ENCODE measurements at places on chromosomes 7 and 10.
A peak's percentile ranks its signal among the peaks of the same experiment; 100 is the strongest.

- peak; percentile 21 for ATAC-seq
Observed at GRCh38 chr10:101354328-101355071, 535 bp downstream of the BTRC start.

DNA sequence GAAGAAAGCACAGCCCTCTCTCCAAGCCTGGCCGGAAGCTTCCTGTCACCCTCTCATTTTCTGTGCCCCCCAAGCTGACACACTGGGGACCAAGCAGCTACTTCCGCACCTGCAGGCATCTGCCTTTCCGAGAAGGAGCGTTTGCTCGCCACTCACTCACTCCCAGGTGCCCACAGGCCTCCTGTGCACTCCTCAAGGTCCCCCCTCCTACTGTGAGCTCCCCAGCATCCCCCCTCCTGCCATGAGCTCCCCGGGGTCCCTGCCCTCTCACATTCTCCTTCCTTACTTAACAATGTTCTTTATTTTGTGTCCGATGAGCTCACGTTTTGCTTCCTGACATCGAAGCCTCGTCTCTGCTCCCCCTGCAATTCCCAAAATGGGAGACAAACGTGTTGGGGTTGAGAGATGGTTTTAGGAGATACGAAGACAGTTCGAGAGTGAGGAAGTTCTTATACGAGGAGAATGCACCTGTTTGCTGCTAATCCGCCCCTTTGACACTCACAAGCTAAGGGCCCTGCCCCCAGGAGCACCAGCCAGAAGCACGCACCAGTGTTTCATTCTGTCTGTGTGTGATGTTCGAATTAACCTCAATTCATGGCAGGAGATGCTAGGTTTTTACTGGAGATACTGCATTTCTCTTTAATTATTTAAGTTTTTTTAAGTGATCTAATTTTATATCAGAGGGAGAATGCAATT, 70.2 kb downstream of the PDGFA start:
- ATAC-seq, result no peak

- ATAC-seq, result no peak
Observed at GRCh38 chr7:39265641-39266591, 288.2 kb downstream of the POU6F2 start.

- no peak for ATAC-seq
Observed at GRCh38 chr7:135837675-135838074, 89.1 kb upstream of the FAM180A start.

DNA sequence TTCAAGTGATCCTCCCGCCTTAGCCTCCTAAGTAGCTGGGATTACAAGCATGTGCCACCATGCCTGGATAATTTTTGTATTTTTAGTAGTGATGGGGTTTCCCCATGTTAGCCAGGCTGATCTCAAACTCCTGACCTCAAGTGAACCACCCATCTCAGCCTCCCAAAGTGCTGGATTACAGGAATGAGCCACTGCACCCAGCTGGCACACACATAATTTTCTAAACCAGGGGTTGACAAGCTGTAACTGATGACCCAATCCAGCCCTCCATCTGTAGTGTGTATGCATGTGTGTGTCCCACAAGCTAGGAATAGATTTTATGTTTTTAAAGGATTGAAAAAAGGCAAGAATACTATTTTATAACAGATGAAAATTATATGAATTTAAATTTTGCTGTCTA, 125.9 kb upstream of the INSYN2A start:
- no peak for ATAC-seq

DNA sequence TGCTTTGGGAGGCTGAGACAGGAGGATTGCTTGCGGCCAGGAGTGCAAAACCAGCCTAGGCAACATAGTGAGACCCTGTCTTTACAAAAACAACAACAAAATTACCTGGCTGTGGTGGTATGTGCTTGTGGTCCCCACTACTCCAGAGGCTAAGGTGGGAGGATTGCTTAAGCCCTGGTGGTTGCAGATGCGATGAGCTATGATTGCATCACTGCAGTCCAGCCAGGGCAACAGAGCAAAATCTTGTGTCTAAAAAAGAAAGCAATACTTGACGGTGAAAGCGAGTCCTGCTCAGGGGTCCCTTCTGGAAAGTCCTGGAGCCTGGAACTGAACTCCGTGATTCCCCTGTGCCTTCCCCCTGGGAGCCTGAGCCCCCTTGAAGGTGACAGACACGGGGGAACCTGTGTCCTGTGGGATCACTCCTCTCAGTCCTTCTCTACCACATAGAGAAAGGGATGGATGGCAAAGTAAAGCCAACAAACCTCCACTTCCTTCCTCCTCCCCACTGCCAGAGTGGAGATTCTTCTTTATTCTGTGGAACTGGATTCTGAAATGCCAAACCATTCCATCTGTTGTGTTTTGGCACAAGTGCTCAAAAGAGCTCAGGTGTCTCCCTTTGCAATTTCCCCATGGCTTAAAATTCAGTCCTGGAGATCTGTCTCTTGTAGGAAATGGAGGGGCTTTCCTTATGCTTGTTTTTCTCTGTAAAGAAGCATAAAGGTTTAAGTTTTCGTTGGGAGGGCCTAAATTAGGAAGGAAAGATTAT, 50.6 kb downstream of the KIAA1217 start:
- ATAC-seq, result no peak

GRCh38 chr7:149770728-149771636, 2.4 kb downstream of the ZNF467 start:
- ATAC-seq, result peak; percentile 5

GRCh38 chr7:12434012-12434642, 30.5 kb upstream of the VWDE start:
- ATAC-seq, result no peak

DNA sequence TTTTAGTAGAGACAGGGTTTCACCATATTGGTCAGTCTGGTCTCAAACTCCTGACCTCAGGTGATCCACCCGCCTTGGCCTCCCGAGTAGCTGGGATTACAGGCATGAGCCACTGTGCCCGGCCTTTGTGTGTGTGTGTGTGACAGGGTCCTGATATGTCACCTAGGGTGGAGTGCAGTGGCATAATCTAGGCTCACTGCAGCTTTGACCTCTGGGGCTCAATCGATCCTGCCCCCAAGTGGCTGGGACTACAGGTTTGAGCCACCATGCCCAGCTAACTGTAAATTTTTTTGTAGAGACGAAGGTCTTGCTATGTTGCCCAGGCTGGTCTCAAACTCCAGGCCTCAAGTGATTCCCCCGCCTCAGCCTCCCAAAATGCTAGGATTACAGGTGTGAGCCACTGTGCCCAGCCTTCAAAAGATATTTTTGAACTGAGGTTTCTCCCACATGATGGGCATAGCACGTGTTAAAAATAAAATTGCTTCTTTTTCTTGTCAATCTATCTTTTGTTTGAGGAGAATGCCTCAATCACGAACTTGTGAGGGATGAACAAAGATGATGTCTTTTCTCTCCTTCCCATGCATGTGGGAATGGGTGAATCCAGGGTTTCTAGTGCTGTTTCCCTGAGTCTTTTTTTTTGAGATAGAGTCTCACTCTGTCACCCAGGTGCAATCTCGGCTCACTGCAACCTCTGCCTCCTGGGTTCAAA, 30.8 kb upstream of the PSAP start:
- no peak for ATAC-seq

DNA sequence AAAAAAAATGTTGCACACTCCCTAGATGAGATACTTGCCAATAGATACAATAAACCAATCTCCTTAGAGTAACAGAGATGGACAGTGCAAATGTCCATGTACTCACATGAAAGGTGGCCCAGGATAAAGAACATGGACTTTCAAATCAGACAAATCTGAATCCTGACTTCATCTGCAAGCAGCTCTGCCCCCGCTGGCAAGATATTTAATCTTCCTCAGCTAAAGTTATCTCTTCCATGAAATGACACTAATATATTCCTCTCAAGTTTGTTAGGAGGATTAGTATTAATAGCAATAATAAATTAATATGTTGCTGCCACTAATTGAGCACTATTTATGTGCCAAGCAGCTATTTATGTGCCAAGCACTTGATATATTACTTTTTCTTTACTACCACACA, 148.6 kb upstream of the YAE1 start:
- no peak for ATAC-seq

DNA sequence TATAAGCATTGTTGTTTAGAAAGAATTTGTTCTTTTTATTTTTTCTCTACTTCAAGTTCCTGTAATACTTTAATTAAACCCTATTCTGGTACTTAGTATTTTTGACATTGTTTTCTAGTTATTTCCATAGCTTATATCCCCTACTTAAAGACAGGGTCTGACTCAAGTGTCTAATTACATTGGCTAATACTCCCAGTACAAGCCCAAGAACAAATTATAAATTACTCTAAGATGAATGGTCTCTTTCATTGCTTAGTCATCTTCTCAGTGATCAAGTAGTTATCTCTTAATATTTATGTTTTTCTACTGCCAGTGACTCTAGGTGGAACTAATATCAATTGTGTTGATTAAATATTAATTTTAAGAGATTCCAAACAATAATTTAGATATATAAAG, 21.6 kb downstream of the AHR start:
- no peak for ATAC-seq

GRCh38 chr7:69177941-69178494, 420.3 kb upstream of the AUTS2 start:
- ATAC-seq, result peak; percentile 76

DNA sequence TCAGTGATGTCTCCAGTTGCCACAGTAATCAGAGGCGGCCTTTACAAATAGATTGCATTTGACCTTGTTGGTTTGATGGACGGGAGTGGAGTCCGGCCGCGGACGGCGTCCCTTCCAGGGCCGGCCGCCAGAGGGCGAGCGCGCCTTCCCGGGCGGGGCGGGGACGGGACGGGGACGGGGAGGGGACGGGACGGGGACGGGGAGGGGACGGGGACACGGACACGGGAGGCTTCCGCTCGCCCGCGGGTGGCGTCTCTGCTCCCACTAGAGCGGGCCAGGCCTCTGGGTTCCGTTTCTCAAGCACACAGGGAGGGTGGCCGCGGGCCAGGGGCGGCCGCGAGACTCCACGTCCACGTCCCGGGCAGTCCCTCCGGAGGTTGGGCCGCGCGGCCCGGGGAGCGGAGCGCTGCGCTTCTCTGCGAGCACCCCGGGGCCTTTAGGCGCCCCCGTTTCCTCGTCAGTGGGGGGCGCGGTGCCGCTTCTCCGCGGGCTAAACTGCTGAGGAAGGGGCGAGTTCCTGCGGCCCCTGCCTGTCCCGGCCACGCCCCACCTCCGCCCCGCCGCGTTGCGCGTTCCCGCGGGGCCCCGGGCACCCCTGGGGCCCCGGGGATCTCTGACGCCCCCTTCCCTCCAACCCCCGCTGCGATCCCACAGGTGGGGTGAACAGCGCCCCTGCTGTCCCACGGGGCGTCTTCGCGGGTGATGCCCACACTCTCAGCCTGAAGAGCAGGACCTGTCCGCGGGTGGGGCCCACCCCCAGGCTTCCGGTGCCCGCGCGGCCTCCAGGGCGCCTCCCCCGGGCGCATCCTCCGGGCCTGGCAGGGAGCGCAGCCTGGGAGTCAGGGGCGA, 84.2 kb upstream of the MKI67 start:
- peak; percentile 82 for ATAC-seq

DNA sequence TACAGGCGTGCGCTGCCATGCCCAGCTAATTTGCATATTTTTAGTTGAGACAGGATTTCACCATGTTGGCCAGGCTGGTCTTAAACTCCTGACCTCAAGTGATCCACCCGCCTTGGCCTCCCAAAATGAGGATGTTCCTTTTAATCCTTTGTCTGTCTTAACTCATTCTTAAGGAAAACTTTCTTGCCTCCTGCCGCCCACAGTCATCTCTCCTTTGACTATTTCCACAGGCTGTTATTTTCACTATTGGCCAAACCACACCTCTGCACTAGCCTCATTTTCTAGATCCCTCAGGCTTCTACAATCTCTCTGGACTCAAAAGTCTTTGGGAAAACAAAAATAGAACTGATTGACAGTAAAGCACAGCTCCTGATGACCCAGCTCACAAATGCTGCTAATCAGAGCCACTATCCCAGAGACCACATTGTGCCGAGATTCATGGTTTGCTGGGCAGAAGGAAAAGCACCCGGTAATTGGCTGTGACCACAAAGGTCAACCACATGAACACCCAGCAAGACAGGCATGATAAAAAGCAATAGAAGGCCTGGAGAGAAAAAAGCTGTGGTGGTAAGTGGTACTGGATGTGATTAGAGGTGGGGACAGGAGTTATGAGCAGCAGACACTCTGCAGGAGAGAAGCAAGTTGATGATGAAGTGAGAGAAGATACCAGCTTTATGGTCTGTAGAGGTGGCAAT, 44.1 kb upstream of the ZNRF2 start:
- ATAC-seq, result no peak

- no peak for ATAC-seq
Observed at GRCh38 chr7:143884241-143884968, 17.6 kb downstream of the TCAF1 start.

GRCh38 chr7:137987968-137988367, 13.9 kb downstream of the CREB3L2 start:
- ATAC-seq, result no peak

DNA sequence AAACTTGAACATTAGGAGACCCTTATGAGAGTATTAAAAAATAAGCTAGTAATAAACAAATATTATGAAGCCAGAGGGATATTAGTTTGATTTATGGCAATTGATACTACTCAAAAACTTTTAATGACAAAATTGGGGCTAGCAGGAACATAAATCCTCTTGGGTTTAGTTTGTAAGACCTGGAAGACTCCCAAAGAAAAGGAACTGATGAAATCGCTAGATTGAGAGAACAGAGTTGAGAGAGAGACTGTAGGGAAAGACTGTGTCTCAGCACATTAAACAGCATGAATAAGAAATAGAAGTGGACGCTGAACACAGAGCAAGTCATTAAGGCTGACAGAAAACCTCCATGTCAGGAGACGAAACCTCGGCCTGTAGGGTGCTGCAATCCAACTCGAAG, 56.4 kb downstream of the ICA1 start:
- no peak for ATAC-seq

- ATAC-seq, result no peak
Observed at GRCh38 chr7:128737867-128738385, 1.2 kb upstream of the CALU start.

DNA sequence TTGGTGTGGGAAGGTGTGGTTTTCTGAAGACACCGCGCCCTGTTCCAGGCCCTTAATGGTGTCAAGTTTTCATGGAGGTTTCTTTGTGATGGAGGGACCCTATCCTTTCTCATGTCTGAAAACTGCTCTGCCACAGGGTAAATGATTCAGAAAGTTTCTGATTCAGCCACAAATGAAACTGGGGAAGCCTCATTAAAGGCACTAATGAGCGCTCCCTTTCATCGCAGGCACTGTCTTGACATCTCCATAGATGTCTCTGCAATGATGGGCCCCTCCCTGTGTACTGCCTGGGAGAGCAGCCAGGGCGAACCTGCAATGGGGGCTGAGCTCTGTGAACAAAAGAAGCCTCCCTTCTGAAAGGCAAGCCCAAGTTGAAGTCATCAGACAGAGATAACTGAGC, 355.3 kb downstream of the PRPF18 start:
- no peak for ATAC-seq

DNA sequence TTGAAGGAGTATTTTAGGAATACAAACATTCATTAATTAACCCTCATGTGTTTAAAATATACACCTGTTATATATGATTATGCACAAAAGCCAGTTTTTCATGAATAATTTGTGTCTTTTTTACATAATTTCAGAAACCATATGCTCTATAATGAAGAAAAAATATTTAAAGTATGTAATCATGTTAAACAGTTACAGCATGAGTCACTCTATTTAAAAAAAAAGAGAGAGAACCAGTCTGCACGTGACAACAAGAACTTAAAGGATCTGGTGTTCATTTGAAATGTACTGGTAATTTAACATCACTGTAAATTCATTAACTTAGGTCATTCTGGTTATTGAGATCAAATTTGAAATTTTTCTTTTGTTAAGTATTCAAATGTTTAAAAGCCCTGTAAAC, 228.5 kb downstream of the CACNB2 start:
- no peak for ATAC-seq
